Stimulated activated CD4-positive, alpha-beta T cell treated with anti-CD3 and anti-CD28 coated beads, TNF-alpha, amount 100 ng/mL, for 1 hour (primary cell): ENCODE measurements at places on chromosomes 11 and 22.

- no peak for DNase-seq
Measured at GRCh38 chr11:101009690-101010055, 119.9 kb downstream of the PGR start.

DNA sequence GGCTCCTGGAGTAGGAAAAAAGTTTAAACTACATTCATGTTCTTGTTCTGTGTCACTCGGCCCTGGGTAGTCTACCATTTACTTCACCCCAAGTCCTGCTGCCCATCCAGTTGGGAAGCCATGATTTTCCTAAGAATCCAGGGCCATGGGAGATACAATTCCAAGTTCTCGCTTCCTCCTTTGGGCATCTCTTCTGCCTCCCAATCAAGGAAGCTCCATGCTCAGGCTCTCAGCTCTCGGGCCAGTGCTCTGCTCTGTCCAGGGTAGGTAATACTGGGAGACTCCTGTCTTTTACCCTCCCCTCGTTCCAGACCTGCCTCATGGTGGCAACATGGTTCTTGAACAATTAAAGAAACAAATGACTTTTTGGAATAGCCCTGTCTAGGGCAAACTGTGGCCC, 60.6 kb downstream of the TIMP3 start:
- DNase-seq, result no peak

DNA sequence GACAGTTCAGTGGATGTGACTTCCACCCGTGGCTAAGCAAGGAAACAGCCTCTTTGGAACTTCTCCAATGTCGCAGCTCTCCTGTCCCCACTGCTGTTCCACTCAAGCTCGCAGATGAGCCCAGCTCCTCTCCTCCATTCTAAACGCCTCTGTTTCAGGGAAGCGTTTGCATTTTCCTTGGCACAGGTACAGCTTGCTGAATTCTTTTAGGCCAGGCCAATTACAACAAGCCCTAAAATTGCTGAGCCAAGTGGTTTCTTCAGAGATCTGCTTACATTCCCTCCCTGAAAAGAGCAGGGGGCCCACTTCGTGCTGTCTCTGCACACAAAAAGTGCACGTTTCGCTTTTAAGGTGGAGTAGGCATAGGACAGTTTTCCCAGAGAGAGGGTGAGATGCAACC, 91.5 kb upstream of the BLID start:
- DNase-seq, result no peak

- no peak for DNase-seq
Measured at GRCh38 chr11:76658651-76659650, 11.6 kb downstream of the LRRC32 start.

GRCh38 chr22:25420471-25420924, 144.0 kb upstream of the GRK3 start:
- DNase-seq, result no peak
